ENCODE measurements at places on chromosomes 2 and 18. TPM values are rescaled to one million over a fixed set of nuclear protein-coding genes. Genes with fewer than 3 reads are reported as not detected.
A peak's percentile ranks its signal among the peaks of the same experiment; 100 is the strongest.

The MOGAT1 gene
- total RNA-seq, result not detected

The TNFRSF11A gene
- total RNA-seq, result not detected

The TANC1 gene
- total RNA-seq, result 11.6 TPM

The CTAGE1 gene
- 0.11 TPM for total RNA-seq

The GKN2 gene
- not detected for total RNA-seq

DNA sequence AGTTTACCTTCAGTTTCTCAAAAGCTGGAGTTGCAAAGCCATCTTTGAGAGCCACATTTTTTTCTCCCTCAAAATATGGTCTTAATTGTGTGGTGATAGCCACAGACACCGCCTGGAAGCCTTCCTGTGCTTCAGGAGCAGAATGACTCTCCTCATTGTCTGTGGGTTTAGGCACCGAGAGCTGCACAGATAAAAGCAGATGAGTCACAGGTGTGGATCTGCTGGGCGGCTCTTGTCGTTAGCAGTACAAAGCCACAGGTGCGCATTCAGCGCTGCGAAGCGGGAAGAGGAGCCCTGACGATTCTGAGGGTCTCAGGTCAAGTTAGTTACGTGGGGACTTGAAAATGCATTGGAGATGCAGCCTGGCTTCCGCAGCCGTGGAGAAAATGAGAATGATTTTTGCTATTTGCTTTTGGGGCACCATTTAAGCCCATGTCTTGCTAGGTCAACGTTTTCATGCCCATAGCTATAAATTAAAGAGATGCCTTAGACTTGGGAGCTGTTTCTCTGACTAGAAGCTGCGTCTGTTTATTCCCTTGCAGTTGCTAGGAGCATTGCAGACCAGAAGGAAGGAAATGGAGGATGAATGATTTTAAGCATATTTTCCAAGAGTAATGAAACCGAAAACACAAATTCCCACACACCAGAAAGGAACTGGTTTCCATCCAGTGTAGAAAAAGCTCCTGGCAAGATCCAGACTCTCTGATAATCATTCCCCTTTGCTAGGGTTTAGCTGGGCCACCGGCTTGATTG lies 51.5 kb downstream of the KLHL29 start:
- DNase-seq, result peak; percentile 36

GRCh38 chr2:128686881-128687555 lies 368.4 kb upstream of the HS6ST1 start:
- DNase-seq, result no peak

GRCh38 chr2:67489396-67489795 lies 92.3 kb downstream of the ETAA1 start:
- no peak for DNase-seq

DNA sequence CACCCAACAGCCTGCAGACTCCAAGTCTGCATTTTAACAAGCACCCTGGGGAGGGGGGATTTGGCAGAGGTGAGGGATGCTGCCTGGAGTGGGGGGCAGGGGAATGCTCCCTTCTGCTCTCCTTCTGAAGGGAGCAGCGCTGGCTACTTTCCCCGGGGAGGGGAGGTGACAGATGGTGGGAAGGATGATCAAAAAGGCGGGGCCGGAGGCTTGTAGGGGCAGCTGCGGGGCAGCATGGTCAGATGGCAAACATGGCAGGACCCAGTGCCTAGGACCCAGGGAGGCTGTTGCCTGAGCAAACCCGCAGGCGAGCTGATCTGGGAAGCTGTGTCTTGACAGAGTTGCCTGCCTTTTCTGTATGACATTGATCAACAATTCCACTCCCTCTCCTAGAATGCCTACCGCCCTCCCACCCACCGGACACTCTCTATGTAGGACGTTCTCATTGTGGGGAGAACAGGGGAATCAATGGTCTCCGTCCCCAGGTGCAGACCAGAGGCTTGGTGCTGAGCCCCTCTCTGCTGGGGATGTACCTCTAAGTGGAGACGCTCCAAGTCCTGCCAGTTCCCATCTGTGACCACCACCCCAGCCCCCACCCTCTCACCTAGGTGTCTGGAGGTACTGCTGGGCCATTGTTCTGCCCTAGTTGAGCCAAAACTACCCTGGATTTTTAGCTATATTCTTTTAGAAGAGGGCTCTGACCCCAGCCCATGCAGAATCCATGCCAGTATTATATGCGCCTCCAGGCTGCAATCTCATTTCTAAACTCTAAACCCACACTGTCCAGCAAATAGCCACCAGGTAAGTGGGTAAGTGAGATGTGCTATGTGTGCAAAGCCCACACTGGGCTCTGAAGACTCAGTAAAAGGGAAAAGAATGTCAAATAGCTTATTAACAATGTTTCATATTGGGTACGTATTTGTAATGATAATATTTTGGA lies 89.7 kb upstream of the SEC11C start:
- no peak for DNase-seq

DNA sequence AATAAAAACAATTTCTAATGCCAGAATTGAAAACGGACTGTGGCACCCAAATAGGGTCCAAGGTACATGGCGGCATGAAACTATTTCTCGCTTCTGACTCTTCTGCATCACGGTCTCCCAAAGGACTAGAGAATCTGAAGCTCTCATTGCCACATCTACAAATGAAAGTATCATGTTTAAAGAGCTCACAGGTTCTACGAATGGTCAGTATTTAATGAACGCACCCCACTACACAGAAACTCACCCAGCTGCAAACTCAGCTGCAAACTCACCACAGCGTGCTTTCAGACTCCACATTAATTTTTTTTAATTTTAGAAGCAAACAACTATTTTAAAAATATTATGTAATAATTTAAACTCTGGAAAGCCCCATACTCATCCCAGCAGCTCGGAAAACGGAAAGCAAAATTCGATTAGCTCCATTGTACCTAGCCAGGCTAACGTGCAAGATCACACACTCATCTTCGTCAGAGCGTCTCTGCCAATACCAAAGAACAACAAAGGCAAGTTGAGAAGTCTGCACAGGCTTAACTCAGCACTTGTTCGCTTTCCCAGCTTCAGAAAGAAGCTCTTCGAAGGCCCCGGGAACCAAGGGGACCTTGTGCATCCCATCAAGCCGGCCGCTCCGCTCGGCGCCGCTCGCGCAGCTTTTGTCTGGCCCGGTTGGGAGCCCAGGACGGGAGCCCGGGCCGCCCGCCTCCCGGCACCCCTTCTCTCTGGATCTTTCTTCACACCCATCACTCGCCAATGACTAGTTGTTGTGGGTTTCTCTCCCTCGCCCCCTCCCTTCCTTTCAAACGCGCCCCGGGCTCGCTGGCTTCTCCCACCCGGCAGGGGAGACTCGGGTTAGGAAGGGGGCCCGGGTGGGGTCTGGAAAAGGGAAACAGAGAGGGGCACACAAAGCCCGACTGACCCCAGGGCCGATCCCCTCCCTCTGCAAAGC lies 785 bp downstream of the CLASP1 start:
- peak; percentile 63 for DNase-seq

DNA sequence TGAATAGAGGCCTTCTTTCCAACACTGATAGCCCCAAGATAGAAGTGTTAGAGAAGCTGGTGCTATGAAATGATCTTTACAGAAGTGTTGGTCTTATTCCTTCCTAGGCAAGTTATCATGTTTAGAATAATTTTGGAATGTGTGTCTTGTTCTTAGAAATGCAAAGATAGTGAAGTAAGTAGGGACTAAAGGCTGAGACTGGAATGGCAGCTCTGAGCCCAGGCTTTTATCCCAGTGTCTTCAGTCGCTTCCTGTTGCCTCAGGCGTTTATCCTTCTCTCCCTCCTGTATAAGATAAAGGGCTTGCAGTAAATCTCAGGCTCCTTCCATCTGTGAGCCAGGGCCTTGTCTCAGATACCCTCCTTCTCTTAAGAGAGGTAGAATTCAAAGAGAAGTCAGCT lies 218.1 kb downstream of the TPGS2 start:
- no peak for DNase-seq

DNA sequence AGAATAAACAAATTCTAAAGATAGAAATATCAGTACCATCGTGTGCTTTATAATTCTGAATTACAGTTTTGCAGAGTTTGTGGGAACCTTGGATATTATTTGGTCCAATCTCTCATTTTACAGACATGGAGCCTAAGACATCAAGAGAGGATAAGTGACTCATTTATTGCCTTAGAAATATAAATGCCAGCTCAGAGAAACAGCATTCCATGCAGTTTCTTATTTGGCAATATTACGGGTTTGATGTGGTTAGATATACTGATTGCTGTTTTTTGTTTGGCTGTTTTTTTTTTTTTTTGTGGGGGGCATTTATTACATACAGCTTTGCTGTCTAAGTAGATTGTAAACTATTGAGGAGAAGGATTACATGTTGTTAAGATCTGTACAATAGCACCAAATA lies 1241.1 kb upstream of the LRRTM1 start:
- DNase-seq, result no peak

GRCh38 chr2:102049756-102050443 lies 58.1 kb downstream of the IL1R2 start:
- no peak for DNase-seq

DNA sequence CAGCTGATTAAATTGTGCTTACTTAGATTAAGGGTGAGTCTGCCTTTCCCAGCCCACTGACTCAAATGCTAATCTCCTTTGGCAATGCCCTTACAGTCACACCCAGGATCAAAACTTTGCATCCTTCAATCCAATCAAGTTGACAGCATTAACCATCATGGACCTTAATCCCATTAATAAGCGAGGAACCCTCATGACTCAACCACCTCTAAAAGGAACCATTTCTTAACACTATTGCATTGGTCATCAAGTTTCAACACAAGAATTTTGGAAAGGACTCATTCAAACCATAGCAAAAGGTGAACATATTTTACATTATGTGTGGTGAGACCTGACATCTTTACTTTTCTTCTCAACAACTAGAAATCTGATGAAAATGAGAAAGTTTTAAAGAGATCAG lies 187.0 kb downstream of the OSR1 start:
- no peak for DNase-seq

DNA sequence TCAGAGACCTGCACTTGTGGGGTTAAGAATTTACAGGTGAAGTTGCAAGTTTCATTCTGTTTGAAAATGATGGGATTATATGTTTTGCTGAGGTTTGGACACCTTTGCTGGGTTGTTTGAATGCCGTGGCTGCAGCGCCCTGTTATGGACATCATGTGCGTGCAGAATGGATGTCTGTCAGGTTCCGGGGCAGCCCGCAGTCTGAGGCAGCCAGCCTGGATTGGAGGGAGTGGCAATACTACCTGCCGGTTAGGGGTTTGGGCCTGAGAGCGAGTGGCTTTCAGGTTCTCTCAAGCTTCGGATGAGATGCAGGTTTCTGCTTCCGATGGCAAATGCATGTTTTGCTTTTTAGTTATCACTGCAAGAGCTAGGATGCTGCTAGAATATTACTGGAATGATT lies 1.1 kb downstream of the CASP8 start:
- DNase-seq, result no peak

- DNase-seq, result no peak
These were observed 38.1 kb downstream of the RALB start for GRCh38 chr2:120290737-120291136.

Data from SJSA1 (cell line).